CD4-positive, alpha-beta T cell treated with Interleukin-15 for 4 hours (primary cell): ENCODE measurements at places on chromosomes 12 and 14.

DNA sequence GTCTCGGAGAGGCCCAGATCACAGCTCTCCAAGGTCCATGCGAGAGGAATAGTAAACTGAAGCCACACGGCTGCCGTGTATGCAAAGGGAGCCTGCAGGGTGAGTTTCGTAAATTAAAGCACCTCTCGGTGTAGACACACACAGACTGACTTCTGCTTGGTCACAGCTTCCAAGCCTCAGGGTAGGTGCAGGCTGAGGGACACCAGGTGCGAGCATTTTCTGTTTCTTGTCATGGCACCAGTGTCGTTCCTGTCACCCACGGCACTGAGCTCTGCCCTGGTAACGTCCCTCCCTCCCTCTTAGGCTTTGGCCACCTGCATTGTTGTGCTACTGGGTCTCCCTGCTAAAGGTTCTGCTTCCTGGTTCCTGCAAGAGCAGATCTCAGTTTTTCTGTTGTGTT, 76.2 kb upstream of the DYNC1H1 start:
- DNase-seq: no peak

- DNase-seq: no peak
These were observed 157.5 kb downstream of the C12orf75 start for GRCh38 chr12:105487963-105488362.

DNA sequence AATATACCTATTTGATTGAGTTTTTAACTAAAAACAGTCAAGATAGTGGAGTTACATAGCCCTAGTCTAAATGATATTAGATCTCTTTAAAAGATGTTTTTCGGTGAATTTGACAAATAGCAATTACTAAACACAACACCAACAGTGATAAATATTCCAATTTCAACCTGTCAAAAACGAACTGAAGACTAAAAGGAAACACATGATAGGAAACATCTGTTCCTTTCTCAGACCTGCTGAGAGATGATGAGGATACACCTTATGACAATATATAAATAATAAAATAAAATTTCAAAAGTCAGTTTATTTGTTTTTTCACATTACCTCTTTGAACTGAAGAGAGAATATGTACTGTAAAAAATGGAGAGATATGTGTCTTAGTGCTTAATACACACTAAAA, 232.7 kb downstream of the RASSF9 start:
- no peak for DNase-seq

DNA sequence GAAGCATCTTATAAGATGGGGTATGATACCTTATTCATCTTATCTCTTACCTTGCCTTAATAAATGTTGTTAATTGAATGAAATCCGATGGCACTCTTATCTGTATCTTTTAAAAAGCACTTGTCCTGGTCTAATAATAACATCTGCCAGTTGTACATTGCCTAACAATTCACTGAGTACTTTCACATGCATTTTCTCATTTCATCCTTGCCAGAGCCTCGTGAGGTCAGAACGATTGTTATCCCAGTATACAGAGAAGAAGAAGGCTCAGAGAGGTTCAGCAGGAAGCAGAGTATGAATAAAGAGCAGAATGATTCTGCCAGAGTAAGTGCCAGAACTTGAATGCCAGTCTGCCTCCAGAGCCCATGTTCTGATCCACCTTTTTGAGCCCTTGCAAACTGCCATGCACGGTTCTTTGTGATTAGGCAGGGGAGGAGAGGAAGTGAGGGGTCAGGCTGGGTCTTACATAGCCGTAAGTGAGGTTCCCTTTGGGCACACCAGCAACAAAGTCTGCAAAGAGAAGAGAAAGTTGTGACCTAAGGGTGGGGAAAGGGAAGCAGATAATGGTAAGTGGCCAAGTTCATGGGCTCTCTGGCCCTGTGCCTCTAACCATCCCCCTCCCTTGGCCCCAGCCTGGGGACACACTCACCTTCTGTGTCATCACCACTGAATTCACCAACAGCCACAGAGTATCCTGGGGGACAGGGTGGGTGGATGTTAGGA, 11.7 kb downstream of the ITGA5 start:
- DNase-seq: no peak

- no peak for DNase-seq
These were observed 220.2 kb upstream of the NAV3 start for GRCh38 chr12:77610446-77610845.

- peak; percentile 20 for DNase-seq
These were observed at the start of gene LYZ for GRCh38 chr12:69348162-69348938. Gene LYZ, plus strand, starts transcription at chr12:69348381. Its CDS starts 28 bp downstream, at chr12:69348409.

DNA sequence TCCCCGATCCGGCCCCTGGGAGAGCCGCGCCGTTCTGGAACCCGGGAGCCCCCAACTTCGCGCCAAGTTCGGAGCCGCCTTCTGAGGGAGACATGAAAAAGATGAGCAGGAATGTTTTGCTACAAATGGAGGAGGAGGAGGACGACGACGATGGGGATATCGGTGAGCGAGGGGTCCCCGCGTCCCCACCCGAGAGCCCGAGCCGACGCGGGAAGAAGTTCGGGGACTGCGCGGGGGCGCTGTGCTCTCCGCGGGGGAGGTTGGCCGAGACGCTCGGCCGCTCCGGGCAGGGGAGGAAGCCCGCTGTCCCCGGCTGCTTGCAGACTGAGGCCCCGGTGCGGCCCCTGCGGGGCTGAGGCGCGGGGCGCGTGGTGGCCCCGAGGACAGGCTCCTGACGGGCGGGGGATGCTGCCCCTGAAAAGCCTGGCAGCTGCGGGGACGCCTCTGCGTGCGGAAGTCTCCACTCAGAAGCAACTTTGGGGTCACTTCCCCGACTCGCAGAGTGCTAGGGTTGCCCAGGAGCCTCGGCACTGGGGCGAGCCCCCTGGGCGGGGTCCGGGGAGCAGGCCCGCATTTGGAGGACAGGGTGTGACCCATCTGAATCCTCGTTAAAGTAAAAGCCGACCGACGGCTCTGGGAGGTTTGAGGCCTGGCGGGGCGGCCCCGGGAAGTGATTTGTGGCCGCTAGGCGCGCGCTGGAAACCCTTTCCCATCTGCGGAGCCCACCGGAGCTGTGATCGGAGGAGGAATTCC, 511 bp downstream of the ANO6 start:
- DNase-seq: peak; percentile 29

- DNase-seq: no peak
These were observed 38.0 kb downstream of the SPPL3 start for GRCh38 chr12:120866108-120866507.

- DNase-seq: no peak
These were observed 12.6 kb downstream of the NOPCHAP1 start for GRCh38 chr12:104998423-104999346.
